GOT3 (cell line): ENCODE measurements at places on chromosomes 1 and 21.

- no peak for DNase-seq
Measured at GRCh38 chr1:231159202-231159962, 2.5 kb upstream of the TRIM67 start.

- no peak for DNase-seq
Measured at GRCh38 chr1:246528933-246529731, 22.1 kb upstream of the SMYD3 start.

GRCh38 chr1:223227486-223228196 is 84.6 kb upstream of the TLR5 start:
- no peak for DNase-seq

DNA sequence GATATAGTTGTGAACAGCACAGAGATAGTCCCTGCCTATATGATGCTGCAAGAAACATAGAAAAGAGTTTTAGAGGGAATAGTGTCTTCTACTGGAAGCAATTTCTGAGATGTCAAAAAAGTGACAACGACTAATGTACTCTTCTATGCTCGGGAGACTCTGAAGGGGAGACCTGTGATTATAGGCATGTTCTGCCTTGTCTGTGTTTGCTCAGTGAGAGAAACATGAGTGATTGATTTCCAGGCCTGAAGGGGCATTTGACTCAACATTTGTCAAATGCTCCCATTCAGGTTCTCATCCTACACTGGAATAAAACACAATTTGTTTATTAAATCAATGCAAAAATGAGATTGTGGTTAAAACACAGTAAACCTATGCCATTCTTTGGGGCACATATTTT is 131.8 kb downstream of the CTH start:
- DNase-seq, result no peak

- DNase-seq, result no peak
Measured at GRCh38 chr1:209924390-209924789, 13.6 kb upstream of the SYT14 start.

DNA sequence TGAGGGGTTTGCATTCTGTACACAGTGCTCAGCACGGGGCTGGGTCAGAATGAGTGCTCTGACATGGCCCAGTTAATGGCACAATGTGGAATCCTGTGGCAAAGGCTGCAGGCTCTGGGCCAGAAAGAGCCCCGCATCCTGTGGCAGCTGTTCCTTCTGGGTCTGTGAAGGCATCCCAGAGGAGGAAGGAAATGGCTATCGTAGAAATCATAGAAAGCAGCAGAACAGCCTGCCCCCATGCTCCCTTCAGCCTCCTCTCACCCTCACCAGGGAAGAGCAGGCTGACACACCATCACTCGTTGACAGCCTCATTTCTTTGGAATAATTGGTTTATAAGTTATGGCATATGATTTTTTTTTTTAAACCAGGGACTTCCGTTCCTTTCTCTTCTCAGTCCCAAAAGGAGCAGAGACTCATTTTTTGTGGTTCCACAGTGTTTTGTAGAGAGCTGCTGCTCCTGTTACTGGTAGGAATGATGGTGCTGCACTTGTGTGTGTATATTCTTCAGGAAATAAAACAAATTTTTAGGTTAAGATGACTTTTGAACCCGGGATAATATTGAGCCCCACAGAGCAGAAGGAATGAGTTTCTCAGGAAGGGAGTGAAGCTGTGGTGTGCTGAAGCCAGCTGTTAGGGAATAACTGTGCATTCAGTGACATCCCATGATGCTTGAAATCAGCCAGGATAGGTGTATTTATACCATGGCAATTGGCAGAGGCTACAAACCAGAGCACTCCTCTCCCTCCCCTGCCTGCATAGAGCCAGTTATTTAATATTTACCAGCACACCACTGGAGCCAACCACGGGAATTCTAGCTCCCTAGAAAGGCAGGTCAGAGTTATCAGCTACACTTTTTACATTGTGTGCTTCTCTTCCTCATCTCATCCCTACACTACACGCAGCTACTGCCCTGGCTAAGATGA is 32.0 kb downstream of the PLXNA2 start:
- DNase-seq, result no peak

DNA sequence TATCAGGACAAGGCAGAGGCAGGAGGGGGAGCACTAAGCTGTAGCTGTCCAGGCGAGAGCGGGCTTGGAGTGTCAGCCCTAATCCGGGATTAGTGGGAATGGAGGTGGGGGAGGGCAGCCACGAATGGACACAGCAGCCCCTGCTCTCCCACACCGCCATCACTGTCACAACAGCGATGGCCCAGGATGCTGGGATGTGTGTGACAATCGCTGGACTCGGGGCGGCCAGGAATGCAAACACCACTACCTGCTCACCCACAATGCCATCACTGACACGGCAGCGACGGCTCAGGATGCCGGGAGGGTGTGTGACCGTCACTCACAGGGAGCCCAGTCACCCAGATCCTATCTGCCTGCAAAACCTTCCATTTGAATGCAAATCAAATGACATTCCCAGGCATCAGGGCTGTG is 2.9 kb downstream of the C2CD2 start:
- DNase-seq, result no peak

GRCh38 chr21:14528815-14529214 is 17.3 kb downstream of the SAMSN1 start:
- no peak for DNase-seq

GRCh38 chr1:227449741-227450441 is 113.5 kb upstream of the ZNF678 start:
- no peak for DNase-seq

- DNase-seq, result no peak
Measured at GRCh38 chr1:150484431-150484830, 2.8 kb upstream of the TARS2 start.

- DNase-seq, result peak; percentile 99
Measured at GRCh38 chr1:36223996-36224536, at the start of gene THRAP3. TSS of gene THRAP3 (plus strand) at chr1:36224443. CDS start at chr1:36282564, 58,121 bp downstream.

DNA sequence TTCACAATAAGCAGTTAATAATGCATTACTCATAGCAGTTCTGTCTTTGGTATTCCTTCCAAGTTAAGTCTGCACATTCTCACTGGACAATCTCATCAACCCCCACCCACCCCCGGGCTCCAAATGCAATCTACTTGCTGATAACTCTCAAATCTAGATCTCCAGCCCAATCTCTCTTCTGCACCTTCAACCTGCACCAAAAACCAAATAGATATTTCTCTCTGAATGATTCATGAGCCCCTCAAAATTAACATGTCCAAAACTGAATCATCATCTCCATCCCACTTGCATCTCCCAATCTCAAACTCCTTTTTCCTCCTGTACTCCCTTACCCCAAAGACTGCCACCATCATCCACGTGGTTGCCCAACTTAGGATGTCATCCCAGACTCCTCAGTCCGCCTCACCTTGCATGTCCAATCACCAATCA is 2.7 kb downstream of the DOCK7 start:
- DNase-seq, result no peak

DNA sequence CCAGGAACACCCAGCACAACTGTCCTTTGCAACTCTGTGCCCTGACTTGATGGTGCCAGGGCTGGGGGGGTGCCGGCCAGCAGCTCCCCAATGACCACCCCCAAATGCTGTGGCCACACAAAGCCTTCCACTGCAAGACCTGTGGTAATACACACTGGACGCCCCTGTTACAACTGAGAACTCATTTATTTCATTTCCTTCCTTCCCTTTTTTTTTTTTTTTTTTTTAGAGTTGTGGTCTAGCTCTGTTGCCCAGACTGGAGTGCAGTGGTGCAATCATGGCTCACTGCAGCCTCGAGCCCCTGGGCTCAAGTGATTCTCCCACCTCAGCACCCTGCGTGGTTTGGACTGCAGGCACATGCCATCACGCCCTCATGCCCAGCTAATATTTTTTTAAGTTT is 25.2 kb downstream of the TP73 start:
- no peak for DNase-seq

- DNase-seq, result no peak
Measured at GRCh38 chr1:17669866-17670451, 85.2 kb upstream of the ACTL8 start.

DNA sequence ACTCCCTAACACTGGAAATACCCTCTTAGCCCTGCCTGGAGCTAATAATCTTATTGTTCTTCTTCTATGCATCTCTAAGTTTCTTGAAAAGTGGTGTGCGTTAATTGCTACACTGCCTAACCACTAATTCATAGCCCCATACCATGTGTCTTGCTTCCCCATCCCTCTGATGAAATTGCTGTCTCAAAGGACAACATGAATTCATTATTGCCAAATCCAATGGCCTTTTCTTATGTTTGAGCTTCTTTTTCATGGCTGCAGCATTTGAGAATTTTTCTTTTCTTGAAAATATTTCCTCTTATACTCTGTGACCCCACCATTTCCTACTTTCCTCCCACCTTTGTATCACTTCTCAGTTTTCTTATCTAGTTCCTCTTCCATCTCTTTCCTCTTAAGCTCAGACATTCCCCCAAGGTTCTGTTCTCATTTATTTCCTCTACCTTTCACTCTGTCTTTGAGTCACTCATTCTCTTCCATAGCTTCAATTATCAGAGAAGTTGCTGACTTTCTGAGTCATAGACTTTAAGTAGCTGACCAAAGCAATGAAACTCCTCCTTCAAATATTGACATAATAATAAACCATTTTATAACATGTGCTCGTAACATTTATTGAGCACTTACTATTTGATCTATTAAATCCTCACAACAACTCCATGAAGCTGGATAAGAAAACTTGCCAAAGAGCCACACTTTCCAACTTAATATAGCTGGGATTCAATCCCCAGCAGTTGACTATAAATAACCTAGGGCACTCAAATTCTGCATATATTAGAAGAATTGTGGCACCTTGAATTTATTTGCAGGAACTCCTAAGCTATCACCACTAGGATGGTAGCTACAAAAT is 35.5 kb upstream of the ATP6V1G3 start:
- DNase-seq, result no peak

DNA sequence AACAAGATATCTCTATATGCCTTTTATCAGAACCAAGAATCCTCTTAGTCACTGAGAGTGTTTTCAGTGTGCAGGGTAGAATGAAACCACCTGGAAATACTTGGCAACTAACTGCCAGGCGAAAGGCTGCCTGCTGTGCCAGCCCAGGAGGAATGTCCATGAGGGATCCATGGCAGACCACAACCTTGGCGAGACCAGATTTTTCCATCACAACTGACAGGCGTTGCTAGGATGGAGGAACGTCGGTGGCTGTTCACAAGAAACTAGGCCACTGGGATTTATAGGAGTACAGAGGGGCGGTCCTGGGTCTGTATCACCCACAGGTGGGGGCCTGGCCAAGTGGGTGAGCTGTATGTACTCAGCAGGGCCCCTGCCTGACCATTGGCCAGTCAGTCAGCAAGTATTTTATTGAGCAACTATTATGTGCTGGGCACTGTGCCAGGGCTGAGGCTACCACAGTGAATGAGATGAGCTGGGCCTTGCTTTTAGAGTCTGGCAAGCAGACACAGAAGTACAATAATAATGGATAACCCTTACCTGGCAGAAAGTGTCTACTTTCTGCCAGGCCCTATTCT is 199.4 kb downstream of the FOXD2 start:
- no peak for DNase-seq

DNA sequence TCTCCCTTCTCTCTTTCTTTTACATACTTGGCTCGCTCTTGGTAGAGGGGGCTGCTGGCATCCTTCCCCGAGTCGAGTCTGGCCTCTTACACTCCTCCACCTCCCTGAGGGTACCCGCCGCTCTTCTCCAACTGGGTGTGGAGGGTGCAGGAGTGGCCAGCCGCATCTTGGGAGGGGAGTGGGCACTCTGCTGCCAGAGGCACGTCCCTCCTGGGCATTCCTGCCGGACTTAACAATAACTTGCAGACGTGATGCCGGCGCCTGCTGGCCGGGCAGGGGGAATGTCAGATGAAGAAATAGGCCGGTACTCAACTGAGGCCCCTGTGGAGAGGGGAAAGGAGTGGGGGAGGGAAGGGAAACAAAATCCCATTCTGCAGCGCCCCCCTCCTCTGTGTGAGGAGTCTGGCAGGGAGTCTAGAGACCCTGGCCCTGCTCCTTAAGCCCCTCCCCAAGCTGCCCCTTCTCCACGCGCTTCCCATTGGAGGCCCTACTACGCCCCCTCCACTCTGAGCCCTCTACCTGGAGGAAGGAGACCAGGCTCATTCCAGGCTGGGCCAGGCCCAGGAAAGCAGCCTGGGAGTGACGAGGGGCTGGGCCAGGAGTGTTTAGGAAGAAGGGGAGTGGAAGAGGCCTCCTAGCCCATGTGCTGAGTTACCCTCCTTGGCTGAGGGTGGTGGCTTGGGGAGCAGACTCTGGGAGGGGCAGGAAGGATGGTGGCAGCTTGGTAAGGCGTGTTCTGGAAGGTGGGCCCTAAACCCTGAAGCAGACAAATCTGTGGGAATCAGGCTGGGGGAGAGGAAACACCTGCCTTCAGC is 1.8 kb downstream of the ATP2B4 start:
- no peak for DNase-seq

DNA sequence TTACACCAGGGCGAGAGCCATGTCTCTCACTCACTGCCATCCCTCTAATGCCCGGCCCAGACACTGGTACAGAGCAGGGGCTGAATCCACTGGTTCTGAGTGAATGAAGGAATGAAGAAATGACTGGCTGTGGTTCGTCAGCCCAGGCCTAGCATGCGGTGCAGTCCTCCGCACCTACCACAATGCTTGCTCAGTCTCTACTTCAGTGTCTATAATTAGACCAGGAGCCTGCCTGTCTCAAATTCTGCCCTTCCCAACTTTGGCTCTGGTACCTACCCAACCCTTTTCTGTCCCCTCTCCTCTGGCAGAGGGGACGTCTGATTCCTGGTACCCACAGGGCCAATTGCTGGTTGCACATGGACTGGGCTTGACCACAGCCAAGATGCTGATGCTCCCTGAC is 118.2 kb upstream of the GRIK3 start:
- no peak for DNase-seq

DNA sequence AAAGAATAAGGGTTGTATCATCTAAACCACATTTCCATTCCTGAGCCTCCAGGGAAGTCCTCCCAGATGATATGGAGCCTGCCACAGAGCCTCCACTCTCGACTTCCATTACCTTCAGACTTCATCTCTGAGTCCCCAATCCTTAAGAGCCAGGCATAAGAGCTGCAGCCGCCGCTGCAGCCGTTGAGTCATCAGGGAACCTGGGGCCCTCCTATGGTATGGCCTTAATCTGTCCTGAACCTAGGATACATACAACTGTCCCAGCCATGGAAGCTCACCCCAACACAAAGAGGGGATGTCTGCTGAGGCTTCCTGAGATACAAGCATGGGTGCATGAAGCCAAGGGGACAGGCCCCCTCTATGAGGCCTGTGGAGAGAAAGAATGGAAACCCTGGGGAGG is 16.3 kb downstream of the TAL1 start:
- no peak for DNase-seq

- no peak for DNase-seq
Measured at GRCh38 chr21:15521644-15522001, 208.2 kb upstream of the USP25 start.

DNA sequence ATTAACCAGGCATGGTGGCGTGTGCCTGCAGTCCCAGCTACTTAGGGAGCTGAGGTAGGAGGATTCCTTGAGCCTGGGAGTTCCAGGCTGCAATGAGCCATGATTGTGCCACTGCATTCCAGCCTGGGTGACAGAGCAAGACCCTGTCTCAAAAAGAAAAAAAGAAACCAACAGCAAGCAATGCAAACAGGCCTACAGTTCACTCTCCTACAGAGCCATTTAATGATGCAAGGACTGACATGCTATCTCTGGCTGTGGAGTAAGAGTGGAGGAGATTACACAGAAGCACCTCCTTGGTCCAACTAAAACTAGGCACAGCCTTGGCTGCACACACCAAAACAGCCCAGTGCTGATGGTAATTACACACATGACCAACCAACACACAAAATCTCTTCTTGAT is 127.5 kb upstream of the SOD1 start:
- no peak for DNase-seq

- DNase-seq, result no peak
Measured at GRCh38 chr1:93689521-93690223, 8.0 kb upstream of the BCAR3 start.
